Naive thymus-derived CD8-positive, alpha-beta T cell (primary cell): ENCODE measurements at places on chromosomes 5 and 9. TPM values are rescaled to one million over a fixed set of nuclear protein-coding genes. Genes with fewer than 3 reads are reported as not detected.

DNA sequence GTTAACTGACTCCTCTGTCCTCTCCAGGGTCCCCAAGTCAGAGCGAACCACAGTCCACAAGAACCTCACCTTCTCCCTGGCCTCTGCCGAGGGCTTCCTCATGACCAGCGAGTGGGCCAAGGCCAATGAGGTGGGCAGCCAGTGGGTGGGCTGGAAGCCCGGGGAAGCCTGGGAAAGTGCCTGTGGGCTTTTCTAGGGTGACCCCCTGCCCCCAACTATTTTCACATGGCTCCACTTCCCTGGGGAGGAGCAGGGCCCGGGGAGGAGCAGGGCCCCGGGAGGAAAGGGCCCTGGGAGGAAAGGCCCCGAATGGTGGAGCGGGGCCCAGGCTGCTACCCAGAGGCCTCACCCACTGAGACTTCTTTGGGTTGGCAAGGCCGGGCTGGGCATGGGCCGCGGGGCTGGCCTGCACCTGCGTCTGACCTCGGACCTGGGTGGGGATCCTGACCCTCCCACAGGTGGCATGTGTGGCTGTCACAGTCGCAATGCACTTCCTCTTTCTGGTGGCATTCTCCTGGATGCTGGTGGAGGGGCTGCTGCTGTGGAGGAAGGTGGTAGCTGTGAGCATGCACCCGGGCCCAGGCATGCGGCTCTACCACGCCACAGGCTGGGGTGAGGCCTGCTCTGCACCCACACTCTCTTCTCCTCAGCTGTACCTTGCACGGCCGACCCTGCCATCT lies 17.9 kb downstream of the ADGRD2 start:
- DNase-seq, result no peak

- DNase-seq, result peak; percentile 41
These were observed 670 bp upstream of the PURA start for GRCh38 chr5:140113180-140113698.

DNA sequence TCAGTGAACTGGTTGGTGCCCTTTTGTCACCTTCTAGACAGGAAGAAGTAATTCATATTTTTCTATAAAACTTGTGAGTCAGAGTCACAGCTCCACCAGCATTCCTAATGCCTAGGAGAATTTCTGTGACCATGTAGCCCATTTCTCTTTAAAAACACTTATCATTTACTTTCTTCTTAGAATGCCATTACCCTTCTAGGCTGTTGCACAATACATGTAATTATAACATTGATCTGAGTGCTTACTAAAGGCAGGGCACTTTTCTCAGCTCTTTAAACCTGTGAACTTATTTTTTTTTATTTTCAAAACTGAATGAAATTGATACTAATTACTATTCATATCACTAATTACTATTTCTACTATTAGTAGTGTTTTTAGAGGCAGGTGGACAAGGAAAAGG lies 373.7 kb downstream of the TLE4 start:
- no peak for DNase-seq

The LCN1 gene
- not detected for total RNA-seq

- DNase-seq, result peak; percentile 75
These were observed 21.3 kb downstream of the KCTD16 start for GRCh38 chr5:144191998-144192397.

GRCh38 chr5:32507738-32508434 lies 63.3 kb upstream of the ZFR start:
- DNase-seq, result no peak

The PTGES2 gene
- total RNA-seq, result 75.6 TPM

DNA sequence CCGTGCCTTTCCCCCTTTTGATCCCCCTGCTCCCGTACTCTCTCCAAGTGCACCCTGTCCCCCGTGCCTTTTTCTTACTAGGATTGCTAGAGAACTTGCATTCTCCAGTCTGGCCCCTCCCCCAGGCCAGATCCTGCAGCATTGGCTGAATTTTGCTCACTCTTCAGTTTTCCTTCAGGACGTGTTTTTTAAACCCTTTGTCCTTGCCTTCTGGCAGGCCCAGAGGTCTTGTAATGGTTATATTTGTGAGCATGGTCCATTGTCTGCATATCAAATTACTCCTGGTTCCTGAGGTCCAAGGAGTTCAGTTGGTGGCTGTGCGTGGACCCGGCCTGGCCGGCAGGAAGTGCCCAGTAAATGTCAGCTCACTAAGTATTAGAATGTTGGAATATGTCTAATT lies 606 bp downstream of the TBC1D13 start:
- DNase-seq, result no peak

The ANKRD31 gene
- 2.8 TPM for total RNA-seq

- no peak for DNase-seq
These were observed 265.3 kb downstream of the TRIM32 start for GRCh38 chr9:116952436-116952810.

The ADGRD2 gene
- not detected for total RNA-seq

GRCh38 chr5:80804332-80804731 lies 149.5 kb upstream of the DHFR start:
- no peak for DNase-seq

GRCh38 chr5:124718380-124718789 lies 28.1 kb downstream of the ZNF608 start:
- DNase-seq, result no peak

DNA sequence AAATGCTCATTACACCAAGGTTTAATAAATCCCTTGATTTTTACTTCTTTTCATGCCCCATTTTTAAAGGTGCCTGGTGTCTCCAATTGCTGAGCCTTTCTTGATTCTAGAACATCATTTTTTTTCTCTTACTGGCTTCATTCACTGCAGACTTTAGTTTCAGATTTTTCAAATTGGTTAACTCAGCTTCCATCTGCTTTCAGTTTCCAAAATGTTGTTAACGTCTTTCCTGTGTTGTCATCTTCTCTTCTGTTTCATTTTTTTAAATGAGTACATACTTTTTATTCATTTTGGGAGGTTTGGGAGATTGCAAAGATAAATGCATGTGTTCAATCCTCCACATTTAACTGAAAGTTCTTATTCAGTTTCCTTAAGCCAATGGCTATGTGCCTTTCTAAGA lies 126.4 kb upstream of the CCNG1 start:
- DNase-seq, result no peak

The CAVIN4 gene
- 0.18 TPM for total RNA-seq

The MLANA gene
- not detected for total RNA-seq

The RAD23B gene
- 62.5 TPM for total RNA-seq

- no peak for DNase-seq
These were observed 39.8 kb downstream of the ASS1 start for GRCh38 chr9:130484362-130485072.

The CLTB gene
- total RNA-seq, result 34.4 TPM

- no peak for DNase-seq
These were observed 25.6 kb downstream of the CEP78 start for GRCh38 chr9:78261403-78262001.

DNA sequence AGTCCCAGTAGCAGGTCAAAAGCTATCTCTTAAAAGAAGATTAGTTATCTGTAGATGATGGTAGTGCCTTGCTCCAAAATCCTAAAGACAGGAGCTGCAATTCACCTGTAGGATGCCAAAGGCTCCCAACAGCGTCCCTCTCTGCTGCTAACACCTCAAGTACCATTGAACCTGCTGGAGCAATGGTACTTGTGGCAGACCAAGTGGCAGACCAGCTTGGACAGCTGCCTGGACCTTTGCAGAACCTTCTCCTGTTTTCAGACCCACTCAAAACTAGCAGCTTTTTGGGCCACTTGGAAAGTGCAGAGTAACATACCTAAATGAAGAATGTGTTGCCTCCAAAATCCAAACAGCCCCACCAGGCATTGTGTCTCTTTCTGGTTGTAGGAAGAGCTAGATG lies 6.9 kb upstream of the CCDC180 start:
- DNase-seq, result no peak

DNA sequence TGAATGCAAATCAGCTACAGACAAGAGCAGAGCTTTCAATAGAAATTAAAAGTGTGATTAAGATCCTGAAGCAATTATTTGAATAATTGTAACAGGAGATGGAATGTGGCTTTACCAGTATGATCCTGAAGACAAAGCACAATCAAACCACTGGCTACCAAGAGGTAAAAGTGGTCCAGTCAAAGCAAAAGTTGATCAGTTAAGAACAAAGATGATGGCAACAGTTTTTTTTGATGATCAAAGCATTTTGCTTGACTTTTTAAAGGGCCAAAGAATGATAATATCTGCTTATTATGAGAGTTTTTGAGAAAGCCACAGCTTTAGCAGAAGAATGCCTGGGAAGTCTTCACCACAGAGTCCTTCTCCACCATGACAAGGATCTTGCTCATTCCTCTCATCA lies 409.2 kb downstream of the CSNK1G3 start:
- DNase-seq, result no peak

DNA sequence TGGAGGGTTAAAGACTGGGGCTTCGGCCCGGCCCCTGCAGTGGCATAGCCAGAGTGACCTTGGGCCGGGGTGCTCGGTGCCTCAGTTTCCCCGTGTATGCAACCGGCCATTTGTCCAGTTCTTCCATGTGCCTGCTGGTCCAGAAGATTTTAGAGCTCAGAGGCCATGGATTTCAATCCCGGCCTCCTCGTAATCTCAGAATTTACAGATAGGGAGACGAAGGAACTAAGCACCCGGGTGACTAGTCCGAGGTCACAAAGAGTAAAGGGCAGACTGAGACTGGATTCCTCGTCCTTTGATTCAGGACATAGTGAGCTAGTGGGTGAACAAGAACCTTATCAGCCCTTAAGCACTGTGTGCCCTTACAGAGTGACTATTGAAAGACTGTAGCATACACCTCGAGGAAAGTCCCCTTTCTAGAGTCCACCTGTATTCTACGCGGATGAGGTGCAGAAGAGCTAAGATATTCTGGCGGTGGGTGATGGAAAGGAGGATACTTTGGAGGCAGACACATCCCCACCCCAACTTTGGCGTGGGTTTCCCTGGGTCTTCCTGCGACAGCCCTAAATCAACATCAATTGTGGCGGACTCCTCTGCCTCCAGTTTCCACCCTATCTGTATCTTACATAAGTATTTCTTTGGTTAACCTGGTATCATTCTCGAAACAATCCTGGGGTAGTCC lies 597 bp downstream of the SLC31A1 start:
- no peak for DNase-seq

The DIRAS2 gene
- not detected for total RNA-seq

GRCh38 chr5:102809033-102809432 lies 53.9 kb downstream of the PAM start:
- DNase-seq, result no peak

DNA sequence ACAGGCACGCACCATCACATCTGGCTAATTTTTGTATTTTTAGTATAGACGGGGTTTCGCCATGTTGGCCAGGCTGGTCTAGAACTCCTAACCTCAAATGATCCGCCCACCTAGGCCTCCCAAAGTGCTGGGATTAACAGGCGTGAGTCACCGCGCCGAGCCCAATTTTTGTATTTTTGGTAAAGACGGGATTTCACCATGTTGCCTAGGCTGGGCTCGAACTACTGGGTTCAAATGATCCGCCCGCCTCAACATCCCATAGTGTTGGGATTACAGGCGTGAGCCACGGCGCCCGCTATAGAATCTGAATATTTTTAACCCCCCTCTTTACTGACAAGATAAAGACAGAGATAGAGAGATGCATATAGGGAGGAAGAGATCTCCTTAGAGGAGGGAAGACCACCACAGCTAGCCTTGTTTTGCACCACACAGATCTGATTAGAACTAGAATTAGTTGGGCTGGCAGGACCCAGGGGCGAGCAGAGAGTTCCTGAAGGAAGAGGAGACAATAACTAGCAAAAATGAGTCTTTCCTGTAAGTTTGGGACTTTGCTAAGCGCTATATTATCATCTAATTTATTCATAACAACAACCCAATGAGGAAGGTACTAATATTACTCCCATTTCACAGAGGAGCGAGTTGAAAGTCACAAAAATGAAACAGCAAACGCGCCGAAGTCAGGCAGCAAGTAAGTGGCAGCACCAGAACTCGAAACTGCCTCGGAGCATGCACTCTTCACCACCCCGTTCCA lies 1.5 kb upstream of the ANKHD1 start:
- no peak for DNase-seq

- DNase-seq, result no peak
These were observed 5.2 kb downstream of the ARSB start for GRCh38 chr5:78979909-78980308.

GRCh38 chr9:127650518-127650917 lies 38.4 kb downstream of the STXBP1 start:
- DNase-seq, result no peak

DNA sequence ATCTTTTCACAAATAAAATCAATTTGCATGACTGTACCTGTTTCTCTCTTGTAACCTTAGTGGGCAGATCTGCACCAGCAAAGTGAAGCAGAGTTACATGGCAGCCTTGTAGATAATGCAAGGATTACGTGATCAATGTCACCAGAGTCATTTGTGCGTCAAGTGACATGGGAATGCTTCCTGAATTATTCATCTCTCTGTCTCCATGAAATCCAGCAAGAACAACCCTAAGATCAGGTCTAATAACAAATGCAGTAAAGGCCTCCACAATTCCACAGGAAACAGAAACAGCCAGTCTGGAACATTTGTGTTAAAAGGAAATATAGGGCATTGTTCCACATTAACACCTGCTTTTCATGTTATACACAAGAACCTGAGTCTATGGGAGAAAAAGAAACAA lies 7.8 kb downstream of the GZMA start:
- no peak for DNase-seq

GRCh38 chr5:144298658-144299057 lies 128.0 kb downstream of the KCTD16 start:
- no peak for DNase-seq

GRCh38 chr5:134913254-134913653 lies 8.3 kb downstream of the PCBD2 start:
- no peak for DNase-seq

The LCN10 gene
- 11.0 TPM for total RNA-seq

DNA sequence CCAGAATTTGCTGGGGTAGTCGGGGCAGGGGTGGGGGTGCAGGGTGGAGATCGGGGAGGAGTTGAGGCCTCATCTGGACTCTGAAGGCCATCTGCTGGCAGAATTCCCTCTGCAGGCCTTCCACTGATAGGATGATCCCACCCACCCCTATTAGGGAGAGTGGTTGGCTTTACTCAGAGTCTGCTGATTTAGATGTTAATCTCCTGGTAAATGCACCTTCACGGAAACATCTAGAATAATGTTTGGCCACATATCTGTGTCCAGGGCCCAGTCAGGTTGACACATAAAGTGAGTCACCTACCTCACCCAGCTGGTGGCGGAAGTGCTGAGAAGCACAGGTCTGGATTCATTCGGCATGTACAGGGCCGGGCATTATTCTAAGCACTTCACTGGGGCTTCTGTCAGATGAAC lies 50.0 kb downstream of the DAPK1 start:
- DNase-seq, result no peak

The GPBP1 gene
- total RNA-seq, result 168 TPM

GRCh38 chr9:7973123-7973522 lies 173.5 kb upstream of the DMAC1 start:
- no peak for DNase-seq

DNA sequence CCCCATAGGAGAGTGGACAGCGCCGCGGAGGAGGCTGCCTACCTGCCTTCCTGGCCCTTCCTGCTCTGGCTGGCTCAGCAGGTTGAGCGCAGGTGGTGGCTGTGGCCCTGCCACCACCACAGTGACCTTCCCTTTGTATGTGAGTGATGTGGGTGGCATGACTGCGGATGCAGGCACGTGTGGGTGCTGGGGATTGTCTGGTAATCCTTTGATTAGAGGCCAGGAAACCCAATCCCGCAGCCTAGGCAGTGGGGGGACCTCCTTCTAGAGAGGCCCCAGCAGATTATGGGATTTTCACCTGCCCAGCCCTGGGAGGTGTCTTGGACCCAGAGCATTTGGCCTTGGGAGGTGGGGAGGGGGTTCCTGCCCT lies 16.5 kb downstream of the RXRA start:
- no peak for DNase-seq

The BTNL3 gene
- not detected for total RNA-seq

The LHX6 gene
- 0.60 TPM for total RNA-seq
